ENCODE measurements at places on chromosomes 5 and 9.

DNA sequence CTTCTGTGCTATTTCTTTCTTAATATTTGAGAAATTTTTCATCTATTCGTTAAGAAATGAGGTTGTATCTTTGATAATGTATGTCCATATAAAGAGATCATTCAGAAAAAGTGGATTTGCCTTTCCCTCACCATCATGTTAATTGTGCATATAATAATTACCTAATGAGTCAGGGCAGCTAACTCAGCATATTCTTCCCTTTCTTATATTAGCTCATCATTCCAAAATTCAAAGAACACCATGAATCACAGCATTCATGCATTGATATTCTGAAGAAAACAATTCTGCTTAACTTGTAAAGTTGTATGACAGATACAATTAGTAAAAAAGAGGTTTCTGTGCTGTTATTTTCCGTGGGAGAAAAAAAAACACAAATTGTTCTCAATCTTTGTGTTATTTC lies 630.6 kb downstream of the TLE1 start:
- no peak for DNase-seq

DNA sequence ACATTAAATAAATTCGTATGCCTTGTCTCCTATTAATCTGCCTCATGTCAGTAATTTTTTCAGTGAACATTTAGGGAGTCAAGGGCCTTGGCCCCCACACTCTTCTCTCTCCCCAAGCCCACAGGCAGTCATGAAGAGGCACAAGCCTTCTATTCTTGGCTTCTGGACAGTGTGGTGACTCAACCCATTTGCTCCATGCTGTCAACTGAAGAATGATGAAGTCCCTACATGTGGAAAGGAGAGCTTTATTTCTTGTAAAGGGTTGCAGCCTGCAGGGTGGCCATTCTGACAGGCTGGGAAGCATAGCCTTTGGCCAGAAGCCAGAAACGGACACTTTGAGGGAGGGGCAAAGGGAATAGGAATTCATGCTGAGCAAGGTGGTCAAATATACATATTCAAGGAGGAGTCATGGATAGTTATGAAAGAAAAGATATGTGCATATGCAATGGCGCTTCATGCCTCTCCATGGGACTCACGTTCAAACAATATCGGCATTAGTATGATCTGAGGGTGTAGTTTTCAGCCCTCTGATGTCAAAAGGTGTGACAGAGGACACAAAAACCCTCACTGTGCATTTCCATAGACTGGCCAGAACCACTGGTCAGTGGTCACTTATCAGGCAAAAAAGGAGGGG lies 31.3 kb downstream of the ANKRA2 start:
- DNase-seq, result no peak

- DNase-seq, result peak; percentile 61
Observed at GRCh38 chr9:133715866-133716563, 22.1 kb downstream of the SARDH start.

DNA sequence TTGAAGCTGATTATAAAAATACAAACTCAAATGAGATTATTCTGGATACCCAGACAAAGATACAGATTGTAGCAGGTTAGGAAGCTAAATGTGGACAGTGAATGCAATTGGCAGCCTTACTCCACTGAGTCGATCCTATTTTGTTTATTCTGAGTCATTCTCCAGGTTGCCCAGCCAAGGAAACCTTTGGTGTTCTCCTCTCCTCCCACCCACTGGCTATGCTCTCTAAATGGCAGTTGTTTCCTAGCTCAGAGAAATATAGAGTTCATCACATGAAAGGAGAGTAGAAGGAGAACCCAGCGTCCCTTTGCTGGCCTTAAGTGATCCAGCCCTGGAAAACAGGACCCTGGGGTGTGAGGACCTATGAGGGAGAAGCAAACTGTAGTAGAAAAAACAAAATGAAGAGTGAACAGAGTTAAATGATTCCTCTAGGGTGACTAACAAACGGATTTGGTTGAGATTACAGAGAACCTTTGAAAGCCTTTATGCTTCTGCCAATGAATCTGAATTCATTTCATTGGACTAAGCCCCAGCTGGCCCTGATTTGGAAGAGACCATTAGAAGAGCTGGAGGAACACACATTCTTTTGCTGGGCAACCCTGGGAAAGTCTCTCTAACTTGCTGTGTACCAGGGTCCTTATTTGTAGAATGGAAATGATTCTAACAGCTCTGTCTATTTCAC lies 95.1 kb downstream of the BRINP1 start:
- no peak for DNase-seq

GRCh38 chr5:27592231-27592630 lies 553.8 kb upstream of the CDH9 start:
- DNase-seq, result no peak

- DNase-seq, result no peak
Observed at GRCh38 chr9:74865177-74865576, 22.5 kb downstream of the TRPM6 start.

GRCh38 chr5:116502616-116503015 lies 72.0 kb downstream of the SEMA6A start:
- no peak for DNase-seq

- DNase-seq, result no peak
Observed at GRCh38 chr9:131117121-131117761, 8.1 kb upstream of the NUP214 start.

DNA sequence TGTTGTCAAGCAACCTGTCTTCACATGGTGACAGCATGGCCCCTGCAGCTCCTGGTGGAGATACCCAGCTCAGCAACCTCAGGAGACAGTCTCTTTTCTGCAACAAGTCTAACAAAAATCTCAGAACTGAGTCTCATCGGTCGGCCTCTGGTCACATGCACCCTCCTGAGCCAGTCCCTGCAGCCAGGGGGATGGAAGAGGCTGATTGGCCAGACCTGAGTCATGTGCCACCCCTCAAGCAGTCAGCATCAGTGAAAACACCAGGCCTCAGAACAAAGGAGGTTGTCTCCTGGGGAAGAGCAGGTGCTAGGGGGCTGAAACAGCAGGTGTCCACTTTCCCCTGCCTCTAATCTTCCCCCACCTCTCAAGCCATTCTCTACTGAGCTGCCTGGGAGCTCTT lies 54.4 kb downstream of the SMIM23 start:
- no peak for DNase-seq

DNA sequence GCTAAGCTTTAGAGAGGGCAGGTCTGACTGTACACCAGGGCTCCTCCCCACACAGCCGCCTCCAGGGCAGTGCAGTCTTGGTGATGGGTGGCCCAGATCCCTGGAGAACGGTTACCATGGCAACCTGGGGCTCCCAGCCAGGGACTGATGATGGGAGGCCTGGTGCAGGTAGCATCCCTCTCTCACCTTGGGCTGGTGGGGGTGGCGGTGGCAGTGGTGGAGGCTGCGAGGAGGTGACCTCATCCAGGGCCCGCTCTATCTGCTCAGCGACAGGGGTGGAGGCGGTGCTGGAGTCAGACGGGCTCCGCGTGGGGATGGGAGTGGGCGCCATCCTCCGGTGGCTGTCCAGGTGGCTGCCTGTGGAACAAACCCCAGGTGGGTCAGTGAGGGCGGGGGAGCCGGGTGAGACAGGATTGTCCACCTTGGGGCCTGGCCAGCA lies 12.3 kb downstream of the PRR7 start:
- DNase-seq, result no peak

GRCh38 chr5:95843733-95844223 lies 21.3 kb upstream of the GLRX start:
- no peak for DNase-seq

- DNase-seq, result peak; percentile 14
Observed at GRCh38 chr9:35656831-35657545, 831 bp downstream of the RMRP start.

DNA sequence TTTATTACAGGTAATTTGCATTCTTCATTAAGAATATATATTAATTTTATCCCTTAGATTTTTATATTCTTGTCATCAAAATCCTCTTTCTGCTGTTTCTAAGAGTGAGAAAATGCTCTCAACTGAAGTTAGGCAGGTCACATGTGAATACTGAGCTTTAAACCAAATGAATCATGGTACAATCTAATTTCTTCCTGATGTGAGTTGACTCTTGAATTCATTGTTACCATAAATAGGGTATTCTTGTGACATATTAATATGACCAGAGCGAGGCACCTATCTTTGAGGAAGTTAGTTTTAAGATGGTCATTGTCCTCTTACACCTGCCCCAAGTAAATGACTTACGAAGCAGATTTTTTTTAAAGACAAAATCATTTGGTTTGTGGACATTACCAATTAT lies 17.4 kb downstream of the C9orf85 start:
- no peak for DNase-seq

- DNase-seq, result no peak
Observed at GRCh38 chr5:122400938-122401337, 88.9 kb downstream of the SNCAIP start.

GRCh38 chr5:176624938-176625337 lies 5.4 kb downstream of the SNCB start:
- no peak for DNase-seq

DNA sequence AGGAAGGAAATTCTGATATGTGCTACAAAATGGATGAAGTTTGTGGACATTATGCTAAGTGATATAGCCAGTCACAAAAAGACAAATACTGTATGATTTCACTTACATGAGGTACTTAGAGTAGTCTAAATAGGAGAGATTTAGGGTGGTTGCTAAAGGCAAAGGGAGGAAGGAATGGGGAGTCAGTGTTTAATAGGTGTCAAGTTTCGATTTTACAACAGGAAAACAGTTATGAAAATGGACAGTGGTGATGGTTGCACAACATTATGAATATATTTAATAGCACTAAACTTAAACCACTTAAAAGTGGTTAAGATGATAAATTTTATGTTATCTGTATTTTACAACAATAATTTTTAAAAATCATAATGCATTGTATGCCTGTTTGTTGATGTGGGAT lies 40.4 kb upstream of the ECM2 start:
- DNase-seq, result no peak

GRCh38 chr5:116449458-116449857 lies 125.2 kb downstream of the SEMA6A start:
- DNase-seq, result no peak

GRCh38 chr9:92517046-92517445 lies 18.7 kb downstream of the ECM2 start:
- DNase-seq, result no peak

DNA sequence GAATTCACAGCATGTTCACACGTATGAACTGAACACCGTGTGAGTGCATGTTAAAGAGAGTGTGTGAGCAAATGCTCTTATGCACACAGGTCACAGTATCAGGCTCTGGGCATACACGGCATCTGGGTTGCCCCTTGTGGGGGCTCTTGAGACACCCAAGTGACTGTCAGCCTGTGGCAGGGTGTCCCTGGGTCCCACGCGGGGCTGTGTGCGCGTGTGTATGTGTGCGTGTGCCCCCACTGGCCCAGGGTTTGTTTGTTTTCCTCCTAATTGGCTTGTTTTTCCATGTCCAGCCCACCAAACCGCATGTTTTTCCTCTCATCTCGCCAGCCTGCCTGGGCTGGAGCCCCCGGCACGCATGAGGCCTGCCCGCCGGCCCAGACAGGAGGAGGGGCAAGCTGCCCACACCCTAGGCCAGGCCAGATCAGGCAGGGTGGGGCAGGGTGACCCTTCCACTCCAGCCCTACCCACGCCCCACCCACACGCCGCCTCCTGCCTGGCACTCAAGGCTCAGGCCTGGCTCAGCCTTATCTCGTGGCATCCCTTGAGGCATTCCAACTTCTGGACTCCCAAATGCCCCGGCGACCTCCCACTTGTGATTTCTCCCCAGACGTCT lies 28.8 kb downstream of the CNTFR start:
- DNase-seq, result no peak

- DNase-seq, result no peak
Observed at GRCh38 chr5:93845376-93845775, 104.0 kb upstream of the POU5F2 start.

GRCh38 chr5:51271261-51271660 lies 112.0 kb upstream of the ISL1 start:
- no peak for DNase-seq

- DNase-seq, result no peak
Observed at GRCh38 chr9:131271506-131271931, 4.8 kb downstream of the FAM78A start.

GRCh38 chr5:34803974-34804732 lies 34.8 kb upstream of the TTC23L start:
- no peak for DNase-seq

DNA sequence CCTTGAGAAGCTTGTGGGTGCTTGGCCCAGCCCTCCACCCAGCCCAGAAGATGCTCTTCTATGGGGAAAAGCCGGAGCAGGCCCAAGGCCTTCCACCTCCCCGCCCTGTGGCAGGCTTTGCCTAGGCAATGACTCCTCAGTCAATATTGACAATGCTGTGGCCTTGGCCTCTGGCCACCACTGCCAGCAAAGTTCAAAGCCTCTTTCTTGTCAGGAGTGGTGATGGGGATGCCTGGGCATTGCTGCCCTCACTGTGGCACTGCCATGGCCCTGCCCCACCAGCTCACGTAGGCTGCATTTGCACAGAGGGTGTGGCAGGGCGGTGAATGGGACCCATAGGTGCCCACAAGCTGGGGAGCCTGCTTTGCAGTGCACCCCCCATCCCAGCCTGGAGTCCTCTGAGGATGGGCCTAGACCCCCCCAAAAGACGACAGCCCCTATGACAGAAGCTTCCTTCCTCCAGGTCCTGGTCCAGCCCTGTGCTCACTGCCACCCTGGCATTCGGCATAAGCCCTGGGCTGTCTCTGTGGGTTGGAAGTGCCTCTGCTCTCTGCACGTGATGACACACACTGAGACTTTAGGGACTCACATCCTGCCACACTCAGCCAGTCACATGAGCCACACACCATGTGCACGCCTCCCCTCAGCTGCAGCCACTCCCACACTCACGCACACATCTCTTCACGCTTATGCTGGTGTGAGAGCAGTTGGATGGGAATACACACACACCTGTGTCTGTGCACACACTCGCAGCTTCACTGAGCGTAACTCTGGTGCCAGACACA lies 31.1 kb downstream of the MORN5 start:
- no peak for DNase-seq

- peak; percentile 79 for DNase-seq
Observed at GRCh38 chr9:71769175-71770161, 1.2 kb upstream of the CEMIP2 start.

DNA sequence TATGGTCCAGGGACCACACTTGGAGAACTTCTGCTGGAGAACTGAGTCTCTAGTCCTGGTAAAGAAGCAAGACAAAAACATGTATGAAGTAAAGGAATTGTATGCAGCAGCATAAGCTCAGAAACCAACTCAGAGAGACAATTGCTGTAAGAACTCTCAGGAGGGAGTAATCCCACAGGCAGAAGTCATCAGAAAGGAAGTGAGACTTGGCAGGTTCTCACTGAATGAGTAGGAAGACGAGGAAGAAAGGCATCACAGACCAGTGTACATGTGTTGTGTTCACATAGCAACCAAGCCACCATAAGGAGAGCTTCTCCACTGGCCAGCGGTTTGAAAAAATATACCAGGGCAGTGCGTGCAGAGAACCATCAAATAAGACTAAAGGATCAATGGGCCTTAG lies 57.9 kb upstream of the FST start:
- DNase-seq, result no peak

DNA sequence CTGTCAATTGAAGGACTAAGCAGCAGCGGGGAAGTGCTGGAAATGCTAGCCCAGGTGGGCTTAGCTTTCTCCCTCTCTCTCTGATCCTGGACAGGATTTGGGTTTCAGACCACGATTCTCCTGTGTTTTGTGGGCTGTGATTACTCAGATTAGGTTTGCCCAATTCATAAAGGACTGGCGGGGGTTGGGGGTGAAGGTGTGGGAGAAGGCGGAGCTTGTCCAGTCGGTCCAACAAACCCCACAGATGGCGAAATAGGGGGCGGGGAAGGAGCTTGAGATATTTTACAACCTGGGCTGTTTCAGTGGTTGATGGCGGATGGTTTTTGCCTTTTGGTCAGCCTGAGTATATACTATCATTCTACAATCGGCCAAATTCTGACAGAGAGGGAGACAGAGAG lies 35.2 kb downstream of the PCDHAC2 start:
- no peak for DNase-seq

- DNase-seq, result no peak
Observed at GRCh38 chr5:14495301-14495700, 86.3 kb upstream of the OTULINL start.

GRCh38 chr9:80285326-80285725 lies 713.6 kb downstream of the TLE4 start:
- DNase-seq, result no peak

Data from naive thymus-derived CD4-positive, alpha-beta T cell (primary cell).